ENCODE measurements at places on chromosomes 5 and 9.

- H3K4me3 ChIP-seq: no peak overlapping the region
- no peaks in the 10 kb centered on the region for H3K27me3 ChIP-seq
- H3K36me3 ChIP-seq: no peaks in the 10 kb centered on the region
- DNase-seq: no peak
Measured at GRCh38 chr5:156617426-156617825, 232.7 kb upstream of the PPP1R2B start.

DNA sequence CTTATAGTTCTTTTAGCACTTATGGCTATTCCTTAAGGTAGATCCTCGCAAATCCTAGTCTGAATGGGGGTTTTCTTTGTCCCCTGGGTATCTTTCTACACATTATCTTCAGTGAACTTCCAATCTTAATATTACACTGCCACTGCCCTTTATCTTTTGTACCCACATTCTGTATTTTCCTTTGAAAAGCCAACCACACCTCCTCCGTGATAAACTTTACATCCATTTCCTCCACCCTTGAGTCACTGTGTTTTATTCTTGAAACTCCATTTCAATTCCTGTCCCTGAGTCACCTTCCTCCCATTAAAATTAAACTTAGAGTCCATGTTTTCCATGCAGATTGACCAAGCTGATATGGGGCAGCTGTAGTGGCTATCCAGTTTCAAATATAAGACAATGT lies 43.2 kb upstream of the RICTOR start:
- no peaks in the 10 kb centered on the region for H3K4me1 ChIP-seq
- peaks cover 87% of the 10 kb centered on the region for H3K36me3 ChIP-seq
- H3K27ac ChIP-seq: no peak overlapping the region
- no peak overlapping the region for H3K4me3 ChIP-seq

DNA sequence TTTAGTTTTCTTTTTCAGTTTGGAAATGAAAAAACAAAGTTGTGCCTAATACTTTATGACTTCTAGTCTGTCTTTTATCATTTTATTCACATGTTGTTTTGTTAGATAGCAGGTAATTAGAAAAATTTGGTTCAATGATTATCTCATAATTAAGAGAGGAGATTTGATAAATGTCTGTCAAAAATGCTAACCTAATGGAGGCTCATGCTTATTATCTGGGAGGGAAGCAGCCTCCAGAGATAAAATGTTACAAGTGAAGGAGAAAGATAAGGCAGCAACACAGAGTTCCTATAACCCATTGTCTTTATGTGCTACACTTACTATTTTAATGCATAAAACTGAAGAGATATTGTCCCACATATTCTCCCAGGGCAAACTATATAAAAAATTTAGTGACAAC lies 53.5 kb downstream of the SLC27A6 start:
- H3K4me1 ChIP-seq: no peaks in the 10 kb centered on the region
- no peak overlapping the region for H3K4me3 ChIP-seq
- no peaks in the 10 kb centered on the region for H3K36me3 ChIP-seq
- no peak overlapping the region for H3K27ac ChIP-seq
- no peak for DNase-seq
- H3K27me3 ChIP-seq: no peaks in the 10 kb centered on the region

- no peaks in the 10 kb centered on the region for H3K4me1 ChIP-seq
- no peaks in the 10 kb centered on the region for H3K36me3 ChIP-seq
- no peak overlapping the region for H3K4me3 ChIP-seq
Measured at GRCh38 chr5:103362211-103362610, 103.6 kb downstream of the MACIR start.

DNA sequence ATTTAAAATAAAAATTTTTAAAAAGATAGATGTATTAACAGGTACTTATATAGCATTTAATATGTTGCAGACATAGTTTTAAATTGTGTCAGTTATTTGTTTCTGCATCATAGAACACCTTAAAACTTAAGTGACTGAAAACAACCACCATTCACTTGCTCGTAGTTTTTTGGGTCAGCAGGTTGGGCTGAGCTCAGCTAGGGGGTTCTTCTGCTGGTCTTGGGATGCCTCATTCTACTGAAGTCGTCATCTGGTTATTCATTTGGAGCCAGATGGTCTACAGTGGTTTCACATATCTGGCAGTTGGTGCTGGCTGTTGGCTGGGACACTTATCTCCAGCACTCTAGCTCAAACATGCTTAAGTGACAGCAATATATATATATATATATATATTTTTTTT lies 29.6 kb downstream of the PSAT1 start:
- H3K27ac ChIP-seq: no peak overlapping the region
- no peak overlapping the region for H3K4me3 ChIP-seq
- no peak for DNase-seq
- no peaks in the 10 kb centered on the region for H3K36me3 ChIP-seq
- H3K4me1 ChIP-seq: no peaks in the 10 kb centered on the region

DNA sequence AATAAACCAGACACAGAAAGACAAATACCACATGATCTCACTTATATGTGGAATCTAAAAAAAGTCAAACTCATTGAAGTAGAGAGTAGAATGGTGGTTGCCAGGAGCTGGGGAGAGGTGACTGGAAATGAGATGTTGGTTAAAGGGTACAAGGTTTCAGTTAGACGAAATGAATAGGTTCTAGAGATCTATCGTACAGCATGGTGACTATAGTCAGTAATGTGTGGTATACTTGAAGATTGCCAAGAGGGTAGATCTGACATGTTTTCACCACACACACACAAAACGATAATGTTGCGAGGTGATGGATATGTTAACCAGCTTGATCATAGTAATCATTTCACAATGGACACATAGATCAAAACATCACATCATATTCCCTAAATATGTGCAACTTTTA lies 46.4 kb downstream of the FGF1 start:
- DNase-seq: no peak
- H3K27me3 ChIP-seq: no peaks in the 10 kb centered on the region
- H3K36me3 ChIP-seq: no peaks in the 10 kb centered on the region
- H3K4me1 ChIP-seq: no peaks in the 10 kb centered on the region
- H3K27ac ChIP-seq: no peak overlapping the region
- no peak overlapping the region for H3K4me3 ChIP-seq

DNA sequence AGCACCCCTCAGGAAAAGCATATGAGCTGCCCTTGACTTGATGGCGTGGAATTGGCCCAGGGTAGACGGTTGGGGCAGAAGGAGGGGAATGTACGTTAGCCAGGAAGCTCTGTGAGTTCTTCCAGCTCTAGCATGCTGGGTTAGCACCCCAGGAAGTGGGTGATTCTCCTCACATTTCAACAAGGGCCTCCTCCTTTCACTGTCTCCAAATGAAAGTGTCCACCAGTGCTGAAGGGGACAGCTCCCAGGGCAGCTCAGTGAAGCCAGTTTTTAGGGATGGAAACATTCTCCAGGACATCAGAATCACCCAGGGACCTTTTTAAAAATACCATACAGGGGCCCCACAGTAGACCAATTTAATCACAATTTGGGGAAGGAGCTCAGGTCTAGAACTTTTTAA lies 17.2 kb upstream of the AFAP1L1 start:
- no peak overlapping the region for H3K4me3 ChIP-seq
- H3K36me3 ChIP-seq: no peaks in the 10 kb centered on the region
- H3K27me3 ChIP-seq: peaks cover 9% of the 10 kb centered on the region
- no peak overlapping the region for H3K27ac ChIP-seq

DNA sequence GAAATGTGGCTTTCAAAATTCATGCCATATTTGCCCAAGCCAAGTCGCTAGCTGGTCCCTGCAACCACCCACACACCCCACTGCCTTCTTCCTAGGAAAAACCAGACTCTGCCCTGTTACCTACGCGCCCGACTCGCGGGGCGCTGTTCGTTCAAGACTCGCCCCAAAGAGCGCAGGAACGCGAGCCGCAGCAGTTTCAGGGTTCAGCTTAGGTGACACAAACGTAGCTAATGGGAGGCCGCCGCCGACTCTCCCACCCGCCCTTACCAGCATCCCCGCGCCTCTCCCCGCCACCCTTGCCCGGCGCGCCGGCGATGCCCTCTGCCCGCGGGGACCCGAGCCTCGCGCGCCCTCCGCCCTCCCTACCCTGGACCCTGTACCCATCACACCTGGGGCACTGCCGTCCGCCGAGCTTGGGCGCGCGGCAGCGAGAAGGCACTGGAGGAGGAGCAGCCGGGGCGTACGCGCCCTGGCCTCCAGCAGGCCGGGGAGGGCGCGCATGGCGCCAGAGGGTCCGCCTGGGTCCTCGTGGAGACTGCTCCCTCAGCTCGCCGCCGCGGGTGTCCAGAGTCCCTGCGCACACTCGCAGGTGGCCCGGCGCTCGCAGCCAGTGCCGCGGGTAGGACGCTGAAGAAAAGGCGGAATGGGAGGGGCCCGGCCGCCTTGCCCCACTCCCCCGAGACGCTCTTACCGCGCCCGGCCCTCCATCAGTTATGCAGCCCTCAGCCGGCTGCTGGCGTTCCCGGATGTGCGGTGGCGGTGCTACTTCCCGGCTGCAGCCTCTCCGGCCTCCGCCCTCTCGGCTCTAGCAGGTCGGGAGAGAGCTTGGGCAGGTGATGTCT lies at the start of gene EMB:
Gene EMB, minus strand, starts transcription at position 638 of the 842 bp plus-strand sequence. Its CDS starts 137 bp downstream, at position 501.
- no peaks in the 10 kb centered on the region for H3K27me3 ChIP-seq
- peaks cover 34% of the 10 kb centered on the region for H3K4me1 ChIP-seq
- no peaks in the 10 kb centered on the region for H3K36me3 ChIP-seq
- peak; percentile 80 for DNase-seq
- H3K4me3 ChIP-seq: peak within 1 kb of the TSS; percentile 75
- peak within 1 kb of the TSS; percentile 97 for H3K27ac ChIP-seq

DNA sequence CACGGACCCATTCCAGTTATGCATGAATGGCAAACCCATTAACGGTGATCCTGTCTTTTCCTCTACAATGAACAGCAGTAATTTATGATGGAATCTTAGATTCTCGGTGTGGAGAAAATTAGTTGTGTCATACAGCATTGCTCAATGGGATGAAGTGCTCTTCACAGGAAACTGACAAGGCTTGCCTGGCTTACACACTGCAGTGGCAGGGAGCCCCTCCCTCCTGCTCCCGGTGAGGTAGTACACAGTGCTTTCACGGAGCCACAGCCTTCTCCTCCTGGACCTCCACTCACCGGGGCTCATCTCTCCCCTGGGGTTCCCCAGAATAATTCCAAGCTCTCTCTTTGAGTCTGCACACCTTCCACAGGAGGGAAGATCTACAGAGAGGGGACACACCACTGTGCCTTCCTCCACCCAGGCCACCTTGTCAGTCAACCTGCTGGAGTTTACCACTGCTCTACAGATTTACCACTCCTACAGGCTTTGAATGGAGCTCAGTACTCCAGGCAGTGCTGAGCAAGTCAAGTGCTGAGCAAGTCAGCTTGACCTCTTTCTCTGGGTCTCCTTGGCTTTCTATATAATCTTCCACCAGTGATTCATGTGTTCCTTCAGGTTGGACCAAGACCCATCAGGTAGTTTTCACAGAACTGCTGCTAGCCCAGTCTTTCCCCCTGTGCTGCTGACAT lies 59.1 kb upstream of the TBC1D2 start:
- no peaks in the 10 kb centered on the region for H3K4me1 ChIP-seq
- no peak overlapping the region for H3K4me3 ChIP-seq
- no peak for DNase-seq
- H3K27me3 ChIP-seq: peaks cover 16% of the 10 kb centered on the region
- no peak overlapping the region for H3K27ac ChIP-seq

GRCh38 chr5:17735761-17736160 lies 101.5 kb downstream of the TAF11L14 start:
- no peak overlapping the region for H3K27ac ChIP-seq
- no peaks in the 10 kb centered on the region for H3K27me3 ChIP-seq
- no peaks in the 10 kb centered on the region for H3K4me1 ChIP-seq
- no peak overlapping the region for H3K4me3 ChIP-seq
